ENCODE measurements at places on chromosomes 6 and 20.
A peak's percentile ranks its signal among the peaks of the same experiment; 100 is the strongest.

DNA sequence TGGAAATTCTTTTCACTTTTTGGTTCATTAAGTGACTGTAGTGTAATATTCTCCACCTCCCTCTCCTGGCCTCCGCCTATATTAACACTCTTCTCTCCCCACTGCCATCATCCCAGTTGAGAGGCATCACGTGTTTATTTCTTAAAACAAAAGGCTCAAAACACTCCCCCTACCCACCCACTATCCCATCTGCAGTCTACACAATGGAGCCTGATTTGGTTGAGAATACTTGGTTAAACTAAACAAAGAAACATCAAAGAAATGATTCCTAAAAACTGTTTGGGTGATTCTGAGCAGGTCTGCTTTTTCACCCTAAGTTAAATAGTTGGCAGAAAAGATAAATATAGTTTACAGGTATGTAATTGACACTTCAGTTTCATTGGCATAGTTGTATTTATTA is 5.9 kb downstream of the TFAP2B start:
- DNase-seq, result no peak

GRCh38 chr6:137805622-137806021 is 61.4 kb upstream of the TNFAIP3 start:
- DNase-seq, result no peak

DNA sequence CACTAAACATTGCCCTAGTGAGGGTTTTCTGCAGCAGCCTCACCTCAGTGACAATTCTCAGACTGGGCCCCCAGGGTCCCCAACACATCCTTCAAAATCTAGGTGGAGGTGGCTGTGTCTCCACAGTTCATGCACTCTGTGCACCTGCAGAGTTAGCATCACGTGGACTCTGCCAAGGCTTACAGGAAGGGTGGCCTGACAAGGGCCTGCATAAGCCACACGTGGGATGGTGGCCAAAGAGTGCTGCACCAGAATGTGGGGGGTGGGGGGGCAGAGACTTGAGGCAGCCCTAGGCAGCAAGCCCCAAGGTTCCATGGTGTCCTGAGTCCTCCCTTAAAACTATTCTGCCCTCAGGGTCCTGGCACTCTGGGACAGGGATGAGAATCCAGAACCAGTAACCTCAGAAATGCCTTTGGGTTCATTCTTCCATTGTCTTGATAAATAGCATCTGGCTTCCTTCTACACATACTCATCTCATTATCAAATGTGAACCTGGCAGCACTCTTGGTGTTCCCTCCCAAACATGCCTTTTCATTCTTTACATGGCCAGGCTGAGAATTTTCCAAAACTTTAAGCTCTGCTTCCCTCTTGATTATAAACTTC is 1.6 kb upstream of the SERPINB1 start:
- no peak for DNase-seq

DNA sequence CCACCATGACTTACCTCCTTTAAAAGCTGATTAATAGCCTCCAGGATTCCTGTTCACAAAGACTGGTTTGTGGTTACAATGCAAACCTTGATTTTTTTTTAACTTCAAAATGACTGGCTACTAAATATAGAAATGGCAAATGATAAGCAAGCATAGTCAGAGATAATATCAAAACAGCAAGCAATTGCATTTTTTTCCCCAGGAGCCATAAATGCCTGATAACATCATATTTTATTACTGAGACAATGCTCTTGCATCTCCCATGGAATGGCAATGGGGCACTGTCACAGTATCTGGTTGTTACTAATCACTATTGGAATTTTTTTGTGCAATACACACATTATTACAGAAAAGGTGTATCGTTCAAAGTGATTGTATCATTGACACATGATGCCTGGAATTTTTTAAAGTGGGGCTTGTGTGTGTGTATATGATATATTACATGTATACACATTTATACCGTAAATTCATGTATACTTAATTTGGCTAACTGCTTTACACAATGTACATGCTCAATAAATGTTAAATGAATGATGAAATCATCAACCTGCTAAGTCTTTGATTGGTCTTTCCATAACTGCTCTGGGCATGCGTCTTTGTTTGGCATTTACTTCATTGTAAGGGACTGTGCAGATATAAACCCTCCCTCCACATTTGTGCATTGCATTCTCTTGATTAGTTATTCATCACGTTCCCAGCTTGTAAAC is 980 bp upstream of the SALL4 start:
- DNase-seq, result peak; percentile 83

DNA sequence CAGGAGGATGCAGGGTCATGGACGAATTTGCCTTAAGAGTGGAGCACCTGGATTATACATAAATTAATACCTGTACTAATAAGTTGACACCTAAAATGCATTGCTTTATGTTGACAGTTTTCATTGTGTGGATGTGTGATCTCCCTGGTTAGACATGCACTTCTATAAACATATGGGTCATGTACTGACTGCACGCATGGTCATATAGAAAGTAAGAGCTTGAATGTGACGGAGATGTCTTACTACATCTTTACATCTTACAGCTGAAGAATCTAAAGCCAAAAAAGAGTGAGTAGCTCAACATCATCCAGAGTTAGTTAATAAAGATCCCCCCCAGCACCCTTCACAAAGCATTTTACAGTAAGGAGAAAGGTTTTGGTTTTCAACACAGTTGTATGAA is 408.4 kb upstream of the JARID2 start:
- no peak for DNase-seq

GRCh38 chr6:166494757-166495486 is 91.6 kb downstream of the RAMACL start:
- DNase-seq, result no peak

DNA sequence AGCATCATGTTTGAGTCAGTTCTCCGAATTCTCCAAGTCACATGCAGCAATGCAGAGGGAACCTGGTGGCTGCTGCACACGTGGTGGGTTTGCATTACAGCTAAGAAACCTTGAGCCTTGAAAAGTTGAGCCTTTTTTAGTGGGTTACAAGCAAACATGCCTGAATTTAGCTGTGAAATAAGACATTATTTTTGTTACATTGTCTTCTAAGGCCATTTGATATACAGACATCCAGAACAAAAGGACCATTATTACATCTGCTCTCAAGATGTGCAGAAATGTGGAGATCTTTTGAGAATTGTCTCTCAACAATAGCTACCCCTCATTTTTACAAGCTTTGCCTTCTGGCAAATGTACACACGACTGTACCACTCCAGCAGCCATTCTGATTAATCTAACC is 720.5 kb upstream of the SLC35B3 start:
- no peak for DNase-seq

GRCh38 chr6:13191461-13191860 is 136.9 kb downstream of the TBC1D7 start:
- DNase-seq, result no peak

- DNase-seq, result no peak
These were observed 11.0 kb downstream of the PACSIN1 start for GRCh38 chr6:34476921-34477320.

- DNase-seq, result no peak
These were observed 21.7 kb downstream of the KIAA1755 start for GRCh38 chr20:38238829-38239228.

GRCh38 chr6:160156842-160157241 is 35.2 kb downstream of the SLC22A1 start:
- DNase-seq, result peak; percentile 7

- no peak for DNase-seq
These were observed 2.7 kb upstream of the SPO11 start for GRCh38 chr20:57326667-57327455.
